HS-27A (cell line): ENCODE measurements at places on chromosomes 3 and 15.

DNA sequence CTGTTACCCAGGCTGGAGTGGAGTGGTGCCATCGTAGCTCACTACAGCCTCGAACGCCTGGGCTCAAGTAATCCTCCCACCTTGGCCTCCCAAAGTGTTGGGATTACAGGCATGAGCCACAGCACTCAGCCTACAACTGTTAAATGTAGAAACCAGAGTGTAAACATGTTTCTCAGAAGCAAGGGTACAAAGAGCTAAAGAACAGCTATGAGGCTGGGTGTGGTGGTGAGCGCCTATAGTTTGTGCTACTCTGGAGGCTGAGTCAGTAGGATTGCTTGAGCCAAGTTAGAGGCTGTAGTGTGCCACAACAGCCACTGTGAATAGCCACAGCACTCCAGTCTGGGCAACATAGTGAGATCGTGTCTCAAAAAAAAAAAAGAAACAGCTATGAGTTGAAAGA lies 4.8 kb upstream of the MINDY2 start:
- DNase-seq = no peak

- DNase-seq = no peak
These were observed 171.7 kb downstream of the RORA start for GRCh38 chr15:61057376-61057775.

- no peak for DNase-seq
These were observed 43.8 kb downstream of the SLC2A2 start for GRCh38 chr3:170982733-170983132.

GRCh38 chr15:69916169-69916785 lies 181.4 kb downstream of the TLE3 start:
- no peak for DNase-seq

GRCh38 chr3:17901893-17902292 lies 159.5 kb upstream of the TBC1D5 start:
- DNase-seq = no peak

DNA sequence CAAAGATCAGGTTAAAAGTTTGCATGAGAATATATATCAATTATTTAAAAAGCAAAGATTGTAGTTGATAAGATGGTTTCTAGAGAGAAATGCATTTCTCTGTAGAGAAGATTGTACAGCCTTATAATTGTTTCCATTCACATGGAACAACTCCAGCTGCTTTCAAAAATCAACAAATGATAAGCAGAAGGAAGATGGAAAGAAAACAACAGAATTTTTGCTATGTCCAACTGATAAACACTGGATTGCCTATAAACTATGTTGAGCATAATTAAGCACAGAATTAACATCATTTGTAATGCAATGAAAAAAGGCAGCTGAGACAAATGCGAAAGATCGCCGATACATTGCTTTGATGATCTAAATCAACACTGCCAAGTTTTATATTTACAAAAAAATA lies 89.0 kb downstream of the C3orf85 start:
- no peak for DNase-seq
